Fibroblast of skin of left quadriceps (primary cell): ENCODE measurements at places on chromosomes 5 and 9.
A peak's percentile ranks its signal among the peaks of the same experiment; 100 is the strongest.

DNA sequence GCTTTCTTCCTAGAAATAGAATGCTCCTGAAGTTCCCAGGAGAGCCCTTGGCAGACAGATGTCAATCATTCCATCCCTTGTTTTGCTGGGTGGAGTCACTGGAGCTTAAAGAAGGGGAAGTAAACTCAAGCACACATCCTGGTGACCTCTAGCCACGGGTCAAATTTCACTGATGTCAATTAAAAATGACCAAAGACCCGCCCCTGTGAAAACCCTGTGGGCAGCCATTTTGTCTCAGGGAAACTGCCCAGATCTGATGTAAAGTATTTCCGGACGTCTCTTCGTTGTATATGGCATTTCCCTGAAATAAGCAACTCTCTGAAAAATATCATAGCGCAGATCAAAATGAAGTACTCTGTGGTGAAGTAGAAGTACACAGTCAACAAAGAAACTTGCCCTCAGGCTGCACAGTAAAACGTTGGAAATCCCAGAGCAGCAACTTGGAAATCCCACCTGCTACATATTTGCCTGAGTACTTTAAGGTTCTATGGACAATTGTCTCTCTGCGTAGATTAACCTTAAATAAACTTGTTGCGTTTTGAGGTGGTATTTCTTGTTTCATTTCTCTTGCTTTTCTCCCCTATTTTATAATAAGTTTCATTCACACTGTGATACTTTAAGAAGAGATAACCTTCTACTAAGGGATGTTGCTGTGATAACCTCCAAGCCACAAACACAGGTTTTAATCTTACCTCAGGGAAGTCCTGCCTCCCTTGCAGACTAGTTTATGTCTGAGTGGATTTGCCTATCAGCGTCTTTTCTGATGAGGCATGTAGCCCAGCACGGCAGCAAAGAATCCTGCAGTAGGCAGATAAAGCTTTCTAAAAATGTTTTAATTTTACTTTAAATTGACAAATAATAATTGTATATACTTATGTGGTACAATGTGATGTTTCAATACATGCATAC is 60.9 kb upstream of the PIP5K1B start:
- DNase-seq = no peak

GRCh38 chr5:79236362-79236969 is 535 bp downstream of the JMY start:
- DNase-seq = no peak

- DNase-seq = no peak
These were observed 50.1 kb downstream of the HMCN2 start for GRCh38 chr9:130315446-130316226.

DNA sequence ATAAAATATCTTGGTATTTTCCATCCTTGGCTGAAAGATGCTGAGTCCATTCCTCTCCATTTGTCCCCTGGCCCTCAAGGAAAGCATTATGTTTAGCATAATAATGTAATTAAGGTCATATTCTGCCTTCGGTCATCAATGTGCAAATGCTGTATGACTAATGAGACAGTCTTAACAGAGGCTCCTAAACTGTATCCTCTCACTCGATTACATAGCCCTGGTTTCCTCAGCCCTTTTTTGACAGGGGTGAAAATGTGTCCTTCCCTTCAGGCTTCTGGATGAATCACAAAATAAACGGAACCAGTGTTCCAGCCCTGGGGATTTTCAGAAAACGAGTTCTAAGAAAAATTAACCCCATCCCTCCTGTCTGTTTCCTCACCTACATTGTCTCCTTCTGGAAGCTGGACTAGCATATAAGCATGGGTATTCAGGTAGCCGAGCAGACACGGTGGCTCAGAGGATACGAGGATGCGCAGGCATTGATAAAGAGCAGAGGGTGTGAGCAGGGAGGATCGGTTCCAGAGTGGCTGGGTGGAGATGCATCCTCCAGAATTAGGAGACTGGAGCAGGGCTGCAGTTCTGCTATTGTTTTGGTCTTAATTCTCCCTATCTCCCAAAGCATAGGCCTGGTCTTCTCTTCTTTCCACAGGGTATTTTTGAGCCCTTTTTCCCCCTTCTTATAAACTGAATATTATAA is 742.9 kb downstream of the TLR4 start:
- DNase-seq = no peak

DNA sequence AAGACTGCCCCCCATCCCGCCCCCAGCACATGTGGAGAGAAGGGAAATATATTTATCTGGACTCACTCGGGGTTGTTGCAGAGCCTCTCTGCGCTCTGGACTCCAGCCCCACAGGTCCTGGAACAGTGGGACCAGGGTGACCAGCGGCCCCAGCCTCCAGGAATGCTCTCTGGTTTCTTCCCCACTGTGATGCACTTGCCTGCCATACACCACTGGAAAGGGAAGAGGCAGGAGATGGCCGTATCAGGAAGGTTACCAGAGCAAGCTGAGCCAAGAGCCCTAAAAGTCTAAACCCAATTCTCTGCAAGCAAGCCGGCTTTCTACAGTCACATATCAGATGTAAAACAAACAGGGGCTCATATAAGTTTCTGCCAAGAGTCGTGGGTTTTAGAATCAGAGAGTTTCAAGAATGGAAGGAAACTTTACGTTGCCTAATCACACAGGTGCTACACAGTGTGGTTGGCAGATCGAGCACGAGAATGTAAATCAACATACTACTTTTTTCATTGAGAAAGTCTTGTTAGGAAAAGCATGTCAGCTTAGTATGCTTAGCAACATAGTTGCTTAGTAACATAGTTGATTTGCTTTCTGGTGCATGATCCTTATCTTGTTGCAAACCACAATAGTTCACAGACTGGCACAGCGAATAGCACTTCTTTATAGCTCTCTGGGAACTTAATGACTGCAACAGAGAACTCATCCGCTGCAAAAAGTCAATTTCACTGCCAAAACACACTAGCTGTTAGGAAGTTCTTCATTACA is 201.2 kb downstream of the TARS1 start:
- DNase-seq = no peak

DNA sequence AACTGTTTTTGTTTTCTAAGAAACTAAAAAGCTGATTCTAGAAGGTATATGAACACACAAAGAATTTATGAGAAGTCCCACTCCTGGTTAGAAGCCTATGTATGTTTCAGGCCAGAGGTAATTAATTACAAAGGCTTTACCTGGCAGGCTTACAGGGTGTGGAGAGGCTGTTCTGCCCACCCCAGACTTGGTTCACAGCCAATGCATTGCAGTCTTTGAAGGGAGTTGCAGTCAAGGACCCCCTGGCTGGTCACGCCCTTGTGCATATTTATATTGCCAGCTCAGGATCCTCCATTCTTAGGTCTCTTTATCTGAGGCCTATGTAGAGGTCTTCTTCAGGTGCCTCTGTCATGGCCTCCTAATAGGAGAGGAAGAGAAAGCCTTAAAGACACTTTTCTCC is 13.6 kb upstream of the PRSS3 start:
- DNase-seq = no peak

DNA sequence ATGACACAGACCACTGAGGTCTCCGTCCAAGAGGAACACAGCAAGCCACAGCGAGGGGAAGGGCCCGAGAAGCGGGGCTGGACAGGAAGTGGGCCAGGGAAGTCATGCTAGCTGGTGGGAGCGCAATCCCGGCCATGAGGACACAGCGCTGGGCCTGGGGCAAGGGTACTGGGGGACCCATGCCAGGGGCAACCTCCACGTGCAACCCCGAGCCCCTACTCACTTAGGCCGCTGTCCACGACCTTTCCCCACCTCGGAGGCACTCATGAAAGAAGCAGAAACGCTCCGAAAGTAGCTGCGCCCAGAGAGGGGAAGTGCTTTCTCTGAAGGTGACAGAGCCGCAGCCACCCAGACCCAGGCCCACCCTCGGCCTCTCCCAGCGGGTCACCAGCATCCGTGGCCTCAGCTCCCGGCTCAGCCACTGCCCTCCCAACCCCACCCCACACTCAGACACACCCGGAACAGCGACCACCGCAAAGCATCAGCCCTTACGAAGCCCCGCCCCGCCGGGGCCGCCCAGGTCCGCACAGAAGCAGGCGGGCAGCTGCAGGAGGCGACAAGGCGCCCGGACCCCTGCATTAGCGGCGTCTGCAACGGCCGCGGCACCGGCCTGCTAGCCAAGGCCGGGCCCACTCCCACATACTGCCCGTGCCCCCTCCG is 782 bp downstream of the BICD2 start:
- no peak for DNase-seq

- DNase-seq = no peak
These were observed 11.1 kb downstream of the NIPSNAP3B start for GRCh38 chr9:104774831-104775573.

GRCh38 chr9:4111233-4112008 is 188.4 kb downstream of the GLIS3 start:
- DNase-seq = peak; percentile 20

- no peak for DNase-seq
These were observed 7.5 kb upstream of the GTF3C5 start for GRCh38 chr9:133023117-133023890.

DNA sequence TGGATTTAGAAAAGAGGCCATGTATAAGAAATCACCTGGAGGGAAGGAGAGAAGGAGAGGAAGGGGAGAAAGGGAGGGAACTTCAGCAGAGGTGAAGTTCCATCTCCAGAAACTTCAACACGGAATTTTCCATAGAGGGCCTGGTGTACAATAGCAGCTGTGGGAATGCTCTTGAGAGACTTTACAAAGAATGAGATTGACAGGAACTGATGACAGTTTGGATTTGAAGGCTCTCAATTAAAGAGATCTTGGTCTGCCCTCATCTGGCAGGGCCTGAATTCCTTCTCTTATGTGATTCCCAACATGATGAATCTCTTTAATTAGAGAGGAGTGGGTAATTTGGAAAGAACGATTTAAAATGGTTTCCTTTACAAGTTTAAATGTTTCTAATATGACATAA is 143.5 kb downstream of the MLLT3 start:
- DNase-seq = no peak

GRCh38 chr5:17860660-17861315 is 226.5 kb downstream of the TAF11L14 start:
- DNase-seq = no peak

- DNase-seq = peak; percentile 34
These were observed 68.1 kb downstream of the NIPBL start for GRCh38 chr5:36944607-36945225.

DNA sequence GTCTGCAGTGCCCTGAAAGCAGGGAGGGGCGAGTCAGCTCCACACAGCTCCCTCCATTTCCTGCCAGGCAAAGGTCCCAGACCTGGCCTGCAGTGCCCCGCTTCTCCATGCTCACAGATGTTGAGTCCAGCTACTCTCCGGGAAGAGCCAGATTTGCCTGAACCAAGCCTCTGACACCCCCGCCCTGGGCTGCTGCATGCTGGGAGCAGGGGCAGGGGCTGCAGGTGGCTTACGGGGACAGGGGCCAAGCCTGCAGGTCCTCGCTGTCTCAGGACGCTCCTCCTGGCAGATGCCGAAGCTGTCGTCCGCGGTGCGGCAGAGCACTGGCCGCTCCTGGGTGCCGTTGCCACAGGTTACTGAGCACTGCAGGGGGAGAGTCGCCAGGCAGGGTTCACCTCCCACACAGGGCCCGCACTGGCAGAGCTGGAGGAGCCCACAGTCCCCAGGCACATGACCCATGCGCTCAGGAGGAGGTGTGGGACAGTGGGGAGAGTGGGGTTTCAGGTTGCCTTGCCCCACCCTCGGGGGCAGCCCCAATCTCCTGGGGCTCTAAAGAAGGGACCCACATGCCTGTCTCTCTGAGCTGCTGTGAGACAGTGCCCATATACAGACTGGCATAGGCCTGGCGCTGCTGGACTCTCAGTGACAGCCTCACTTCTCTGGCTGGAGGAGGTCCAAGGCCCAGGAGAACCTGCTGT is 62.4 kb downstream of the ZNF354C start:
- DNase-seq = no peak

GRCh38 chr5:171688696-171689495 is 96.7 kb upstream of the SMIM23 start:
- DNase-seq = no peak

DNA sequence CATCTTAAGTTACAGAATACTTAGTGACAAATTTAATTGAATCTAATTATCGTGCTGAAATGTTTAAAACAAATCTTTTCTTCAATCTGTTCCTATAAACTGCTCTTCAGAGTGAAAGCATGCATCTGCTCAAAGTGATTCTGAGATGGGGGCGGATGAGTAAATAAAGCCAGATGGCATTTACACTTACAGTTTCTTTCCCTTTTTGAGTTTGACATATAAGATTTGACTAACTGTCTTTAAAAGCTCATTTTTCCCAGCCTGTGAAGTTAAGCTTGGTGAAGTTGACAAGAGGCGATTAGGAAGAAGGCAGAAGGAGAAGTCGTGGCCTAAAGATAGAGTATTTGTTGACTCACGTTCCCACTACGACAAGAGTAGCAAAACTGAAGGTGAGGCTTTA is 137.4 kb downstream of the LPAR1 start:
- no peak for DNase-seq

DNA sequence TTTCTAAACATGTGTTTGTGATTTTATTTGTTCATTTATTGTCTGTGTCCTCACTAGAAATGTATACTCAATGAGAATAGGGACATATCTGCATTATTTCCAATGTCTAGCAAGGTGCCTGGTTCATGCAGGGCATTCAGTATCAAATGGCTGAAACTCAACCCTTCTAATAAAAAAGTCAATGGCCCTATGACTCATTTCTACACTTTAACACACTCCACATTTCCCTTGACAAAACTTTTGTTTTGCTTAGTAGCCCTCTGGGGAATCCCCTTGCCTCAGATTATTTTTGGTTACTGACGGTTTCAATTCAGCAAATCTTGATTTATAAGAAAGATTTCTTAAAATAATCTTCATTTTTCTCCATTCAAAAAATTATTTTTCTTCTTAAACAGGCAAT is 206.0 kb upstream of the DMRTA1 start:
- no peak for DNase-seq
